ENCODE measurements at places on chromosomes 5 and 9.

- DNase-seq: no peak
Measured at GRCh38 chr5:79474367-79475151, 39.4 kb downstream of the HOMER1 start.

DNA sequence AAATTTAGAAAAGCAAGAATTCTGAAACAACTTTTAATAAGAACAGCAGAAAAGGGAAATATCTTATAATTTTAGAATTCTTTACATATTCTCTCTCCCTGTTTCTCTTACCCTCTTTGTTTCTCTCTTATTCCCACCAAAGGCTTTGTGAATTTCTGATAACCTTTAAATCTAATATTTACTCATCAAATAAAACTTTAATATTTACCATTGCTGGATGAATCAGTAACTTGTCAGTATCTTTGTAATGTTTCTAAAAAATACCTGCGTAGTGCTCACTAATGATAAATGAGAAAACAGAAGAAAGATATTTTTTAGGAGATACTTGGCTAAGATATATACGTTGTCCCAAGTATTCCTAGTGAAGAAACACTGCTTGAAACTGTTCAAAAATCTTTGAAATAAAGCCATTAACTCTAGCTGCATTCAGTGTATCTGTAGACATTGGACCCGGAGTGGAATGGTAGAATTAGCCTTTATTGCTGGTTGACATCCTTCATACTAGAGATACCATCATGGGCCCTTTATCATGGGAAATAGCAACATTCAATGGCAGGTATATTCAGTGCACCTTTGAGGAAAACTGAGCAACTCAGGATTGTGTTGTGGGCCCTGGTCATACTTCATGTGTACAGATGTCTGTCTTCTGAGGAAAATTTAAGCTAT, 2160.4 kb downstream of the MAT2B start:
- DNase-seq: no peak

- DNase-seq: no peak
Measured at GRCh38 chr5:10627160-10627701, 63.4 kb downstream of the ANKRD33B start.

- no peak for DNase-seq
Measured at GRCh38 chr5:60477849-60478248, 222.1 kb downstream of the DEPDC1B start.

- no peak for DNase-seq
Measured at GRCh38 chr9:22374051-22374450, 72.6 kb upstream of the DMRTA1 start.

GRCh38 chr9:73091909-73092308, 59.8 kb upstream of the ANXA1 start:
- no peak for DNase-seq

DNA sequence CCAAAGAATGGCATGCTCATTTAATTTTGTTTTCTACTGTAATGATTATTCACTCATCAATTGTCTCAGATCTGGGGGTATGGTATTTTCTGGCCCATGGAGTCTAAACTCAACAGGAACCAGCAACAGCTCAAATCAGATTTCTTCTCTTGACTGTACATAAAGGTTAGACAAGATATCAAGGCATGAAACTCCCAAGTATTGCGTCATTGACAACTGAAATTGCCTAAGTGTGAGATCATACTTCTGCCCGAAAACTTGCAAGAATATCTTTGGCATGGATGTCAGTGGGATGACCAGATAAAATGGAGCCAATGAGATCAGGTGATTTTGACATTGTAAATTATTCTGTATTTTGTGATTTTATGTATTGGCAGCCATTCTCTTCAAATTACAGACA, 141.7 kb upstream of the STK32A start:
- DNase-seq: no peak

DNA sequence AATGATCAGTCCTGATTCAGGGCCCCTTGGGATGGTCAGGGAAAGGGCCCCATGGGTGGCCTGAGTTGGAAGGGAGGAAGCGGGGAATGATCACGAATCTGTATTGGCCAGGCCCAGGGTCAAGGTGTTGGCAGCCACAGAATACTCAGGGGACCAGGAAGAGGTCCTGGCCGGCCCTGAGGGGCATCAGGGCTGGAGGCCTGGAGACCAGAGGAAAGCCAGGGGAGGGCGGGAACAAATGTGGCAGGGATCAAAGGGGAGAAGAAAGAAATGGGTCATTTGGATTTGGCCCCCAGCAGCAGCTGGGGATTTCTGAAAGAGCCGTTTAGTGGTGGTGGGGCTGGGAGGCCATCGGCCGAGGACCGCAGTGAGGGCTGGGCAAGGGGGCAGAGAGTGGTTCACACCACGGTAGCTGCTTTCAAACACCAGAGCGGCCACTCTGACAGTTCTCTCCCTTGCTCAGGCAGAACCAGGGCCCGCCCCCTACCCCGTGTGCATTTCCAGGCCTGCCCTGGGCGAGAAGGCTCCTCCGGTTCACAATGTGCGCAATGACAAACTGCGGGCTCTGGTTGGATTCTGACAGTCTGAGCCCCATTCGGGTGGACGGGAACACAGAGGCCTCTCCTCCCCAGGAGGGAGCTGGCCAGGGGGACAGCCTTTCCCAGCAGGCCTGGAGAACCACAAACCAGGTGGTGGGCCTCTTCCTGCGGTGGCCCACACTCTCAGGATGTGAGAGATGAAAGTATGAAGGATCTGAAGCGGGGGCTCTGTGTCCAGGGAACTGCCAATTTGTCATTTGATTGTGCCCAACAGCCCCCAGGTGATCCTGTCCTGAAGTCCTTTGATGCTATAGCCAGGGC, 220.3 kb upstream of the IER5L start:
- DNase-seq: no peak

GRCh38 chr9:101446732-101447131, 11.2 kb upstream of the ALDOB start:
- DNase-seq: no peak

DNA sequence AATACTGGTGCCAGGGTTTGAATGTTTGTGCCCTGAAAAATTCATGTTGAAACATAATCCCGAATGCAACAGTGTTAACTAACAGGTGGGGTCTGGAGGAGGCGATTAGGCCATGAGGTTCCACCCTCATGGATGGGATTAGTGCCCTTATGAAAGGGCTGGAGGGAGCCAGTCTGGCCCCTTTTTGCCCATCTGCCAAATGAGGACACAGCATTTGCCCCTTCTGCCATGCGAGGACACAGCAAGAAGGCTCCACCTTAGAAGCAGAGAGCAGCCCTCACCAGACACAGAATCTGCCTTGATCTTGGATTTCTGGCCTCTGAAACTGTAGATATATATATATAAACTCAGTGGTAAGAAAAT, 32.6 kb upstream of the RNF130 start:
- no peak for DNase-seq

DNA sequence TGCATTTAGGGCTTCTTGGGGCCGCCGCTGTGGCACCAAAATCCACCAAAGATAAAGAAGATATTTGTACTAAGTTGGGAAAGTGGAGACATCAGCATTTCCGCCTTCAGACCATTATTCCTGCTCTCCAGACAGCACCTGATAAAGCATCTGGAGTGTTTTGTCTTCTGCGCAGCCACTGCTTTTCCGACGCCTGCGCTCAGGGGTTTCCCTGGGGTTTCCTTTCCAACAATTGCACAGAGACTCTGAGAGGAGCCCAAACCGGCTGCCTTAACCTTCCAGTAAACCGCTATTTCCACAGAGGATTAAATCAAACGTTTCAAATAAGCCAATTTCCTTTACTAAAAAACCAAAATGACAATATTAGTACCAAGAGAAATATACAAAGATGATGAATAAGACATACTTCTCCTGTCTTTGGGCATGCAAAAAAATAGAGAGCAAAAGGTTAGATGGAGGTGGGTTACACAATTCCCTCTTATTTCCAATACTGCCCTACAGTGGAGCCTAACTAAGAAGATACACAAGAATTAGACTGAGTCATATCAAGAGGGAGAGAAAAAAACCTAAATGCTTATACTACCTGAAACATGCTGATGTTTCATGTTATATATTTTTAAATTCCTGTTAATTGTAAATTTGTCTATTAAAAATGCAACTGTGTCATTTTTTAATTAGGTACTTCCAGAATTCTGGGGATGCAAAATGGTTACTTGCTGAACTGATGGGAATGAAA, 98.4 kb downstream of the MAPKAP1 start:
- DNase-seq: no peak

GRCh38 chr9:34545497-34545896, 22.7 kb upstream of the ENHO start:
- no peak for DNase-seq

DNA sequence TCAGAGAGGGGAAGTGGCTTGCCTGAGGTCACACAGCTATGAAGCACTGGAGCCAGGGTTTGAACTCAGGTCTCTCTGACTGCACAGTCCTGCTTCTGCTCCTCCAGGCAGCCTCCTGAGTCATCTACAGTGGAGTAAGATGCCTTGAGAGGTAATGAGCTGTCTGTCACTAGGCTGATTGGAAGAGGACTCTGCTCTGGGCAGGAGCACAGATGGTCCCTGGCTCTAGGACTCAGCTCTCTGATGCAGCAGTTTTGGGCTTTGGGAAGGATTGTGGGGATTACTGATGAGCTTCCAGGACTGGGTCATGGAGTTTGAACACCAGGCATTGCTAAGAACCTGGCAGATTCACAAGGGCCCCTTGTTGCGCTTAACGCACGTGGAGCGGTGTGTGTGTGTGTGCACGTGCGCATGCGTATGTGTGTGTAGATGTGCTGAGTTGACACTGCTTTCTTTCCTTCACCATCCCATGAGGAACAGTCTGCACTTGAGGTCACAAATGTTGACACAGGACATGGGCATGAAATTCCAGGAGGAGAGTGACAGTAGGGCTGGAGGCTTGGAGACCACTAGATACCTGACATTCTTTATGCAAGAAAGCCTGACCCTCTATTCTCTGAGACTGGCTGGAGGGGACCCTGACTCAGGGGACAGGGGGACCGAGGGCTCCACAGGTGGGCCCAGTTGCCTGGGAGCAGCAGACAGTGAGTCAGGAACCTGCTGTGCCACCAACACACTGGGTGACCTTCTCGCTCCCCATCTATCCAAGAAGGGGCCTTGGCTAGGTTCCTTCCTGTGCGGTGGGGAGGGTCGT, 170.5 kb downstream of the RGS3 start:
- DNase-seq: no peak

DNA sequence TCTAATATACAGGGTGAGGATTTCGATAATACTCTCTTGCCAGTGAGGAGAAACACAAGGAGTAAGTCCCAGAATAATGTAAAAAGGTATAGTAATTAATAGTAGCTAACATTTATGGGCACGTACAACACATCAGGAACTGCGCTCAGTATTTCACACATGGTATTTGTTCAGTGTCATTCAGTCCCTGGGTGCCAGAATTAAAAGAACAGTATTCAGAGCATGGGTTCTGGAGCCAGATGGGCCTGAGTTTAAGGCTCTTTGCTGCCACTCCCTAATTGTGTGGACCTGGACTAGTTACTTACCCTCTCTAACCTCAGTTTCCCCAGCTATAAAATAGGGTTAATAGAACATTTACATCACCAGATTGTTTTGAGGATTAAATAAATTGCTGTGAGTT, 16.3 kb downstream of the OSTF1 start:
- DNase-seq: no peak

DNA sequence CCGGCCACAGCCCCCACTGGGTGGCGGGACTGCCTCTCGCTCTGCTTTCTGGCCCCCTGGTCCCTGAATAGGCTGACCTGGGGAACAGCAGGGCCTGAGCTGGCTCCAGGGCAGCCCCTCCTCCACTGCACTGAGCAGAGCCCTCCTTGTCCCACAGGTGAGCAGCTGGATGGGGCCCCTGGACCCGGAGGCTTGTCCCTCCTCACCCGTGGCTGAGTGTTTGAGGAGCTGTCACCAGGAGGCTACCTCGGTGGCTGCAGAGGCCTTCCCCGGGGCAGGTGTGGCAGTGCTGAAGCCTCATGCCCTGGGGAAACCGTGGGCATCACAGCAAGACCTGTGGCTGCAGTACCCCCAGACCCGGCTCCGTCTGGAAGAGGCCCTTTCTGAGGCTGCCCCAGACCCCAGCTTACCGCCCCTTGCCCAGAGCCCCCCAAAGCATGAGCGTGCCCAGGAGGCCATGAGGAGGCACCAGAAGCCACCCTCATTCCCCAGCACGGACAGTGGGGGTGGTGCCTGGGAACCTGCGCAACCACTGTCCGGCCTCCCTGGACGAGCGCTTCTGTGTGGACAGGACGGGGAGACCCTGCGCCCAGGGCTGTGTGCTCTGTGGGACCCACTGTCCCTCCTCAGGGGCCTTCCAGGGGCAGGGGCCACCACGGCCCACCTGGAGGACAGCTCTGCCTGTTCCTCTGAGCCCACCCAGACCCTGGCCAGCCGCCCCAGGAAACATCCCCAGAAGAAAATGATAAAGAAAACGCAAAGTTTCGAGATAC, 28.5 kb upstream of the LRRC14B start:
- DNase-seq: no peak

- no peak for DNase-seq
Measured at GRCh38 chr9:127277099-127277498, 12.5 kb downstream of the GARNL3 start.

DNA sequence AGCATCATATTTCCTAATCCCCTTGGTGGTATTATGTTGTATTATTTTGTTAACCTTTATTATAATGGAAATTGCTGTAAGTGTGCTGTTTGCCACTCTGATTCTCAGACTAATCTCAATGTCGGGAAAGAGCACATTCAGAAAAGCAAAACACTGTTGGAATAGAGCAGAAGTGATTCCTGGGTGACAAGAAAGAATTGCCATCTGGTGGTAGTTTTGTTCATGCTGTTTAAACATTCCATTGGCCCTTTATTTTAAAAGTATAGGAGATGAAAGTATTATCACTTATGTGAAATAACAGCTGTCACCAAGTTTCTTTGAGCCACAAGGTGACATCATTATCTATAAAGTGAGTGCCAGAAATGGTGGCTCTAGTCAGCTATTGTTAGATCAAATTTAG, 301.3 kb upstream of the SGCD start:
- DNase-seq: no peak

- DNase-seq: no peak
Measured at GRCh38 chr9:5626727-5627634, 1.9 kb upstream of the RIC1 start.

- no peak for DNase-seq
Measured at GRCh38 chr5:24208686-24209106, 436.1 kb downstream of the CDH10 start.

DNA sequence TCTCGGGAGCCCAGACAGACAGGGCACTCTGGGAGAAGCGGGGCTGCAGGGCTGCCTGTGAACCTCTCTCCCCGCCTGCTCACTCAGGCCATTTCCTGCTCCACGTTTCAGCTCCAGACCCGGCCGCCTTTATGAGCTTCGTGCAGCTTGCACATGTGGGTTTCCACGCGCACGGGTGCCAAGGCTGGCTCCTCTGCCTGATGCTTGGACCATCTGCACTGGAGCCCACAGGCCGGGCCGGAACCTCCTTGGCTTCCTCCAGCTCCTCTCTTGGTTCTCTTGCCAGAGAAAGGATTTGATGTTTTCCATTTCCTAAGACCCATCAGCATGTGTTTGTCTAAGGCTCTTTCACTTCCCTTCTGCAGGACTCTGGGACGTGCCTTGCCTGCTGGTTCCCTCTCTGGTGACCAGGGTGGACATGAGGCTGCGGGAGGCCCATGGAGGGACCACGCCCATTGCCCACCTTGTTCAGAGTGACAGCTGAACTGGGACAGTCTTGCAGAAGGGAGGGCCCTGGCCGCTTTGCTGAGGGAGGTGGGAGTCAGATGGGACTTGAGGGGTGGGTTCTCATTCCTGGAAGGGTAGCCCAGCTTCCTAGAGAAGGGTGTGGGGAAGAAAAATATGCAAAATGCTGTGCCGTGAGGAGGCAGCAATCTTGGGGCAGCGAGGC, 23.3 kb upstream of the COL5A1 start:
- no peak for DNase-seq
